ENCODE measurements at places on chromosomes 3 and 15. TPM values are rescaled to one million over a fixed set of nuclear protein-coding genes. Genes with fewer than 3 reads are reported as not detected.

Gene CHRNA3
- total RNA-seq, result not detected

Gene AADACL2
- total RNA-seq, result not detected

Gene FAM81A
- total RNA-seq, result 10.4 TPM

Gene PAK2
- total RNA-seq, result 67.1 TPM

- no peak for DNase-seq
- no peak overlapping the region for H3K27ac ChIP-seq
- no peaks in the 10 kb centered on the region for H3K27me3 ChIP-seq
- H3K4me1 ChIP-seq, result no peaks in the 10 kb centered on the region
- no peak overlapping the region for H3K4me3 ChIP-seq
Measured at GRCh38 chr3:155211266-155211665, 82.2 kb downstream of the STRIT1 start.

- no peak overlapping the region for H3K4me3 ChIP-seq
- no peaks in the 10 kb centered on the region for H3K36me3 ChIP-seq
- H3K27me3 ChIP-seq, result no peaks in the 10 kb centered on the region
Measured at GRCh38 chr15:31051496-31052080, 49.9 kb downstream of the TRPM1 start.

DNA sequence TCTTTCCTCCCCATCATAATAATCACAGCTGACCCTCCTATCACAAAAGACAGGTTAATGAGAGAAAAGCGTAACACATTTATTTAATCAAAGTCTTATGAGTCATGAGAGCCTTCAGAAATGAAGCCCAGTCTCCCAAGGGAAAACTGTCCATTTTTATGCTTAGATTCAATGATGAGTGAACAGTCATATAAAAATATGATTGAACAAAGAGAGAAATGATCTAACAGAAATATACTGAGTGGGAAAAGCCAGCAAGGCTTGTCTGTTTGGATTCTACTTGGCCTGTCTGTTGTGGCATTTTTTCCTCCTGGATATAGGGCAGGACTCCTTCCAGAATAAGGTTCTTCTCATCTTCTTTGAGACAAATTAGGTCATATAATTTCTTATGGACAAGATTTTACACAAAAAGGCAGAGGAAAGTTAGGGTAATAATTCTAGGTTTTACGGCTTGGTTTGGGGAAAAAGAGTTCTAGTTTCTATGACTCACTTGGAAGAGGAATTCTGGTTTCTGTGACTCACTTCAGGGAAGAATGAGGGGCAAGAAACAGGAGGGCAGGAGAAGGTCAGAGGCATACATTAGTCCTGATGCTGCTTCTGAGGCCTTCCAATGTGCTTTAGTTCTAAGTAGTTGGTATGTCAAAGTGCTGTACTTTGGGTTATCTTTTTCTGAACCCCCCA lies 534.2 kb downstream of the ZIC1 start:
- no peak overlapping the region for H3K27ac ChIP-seq
- H3K4me1 ChIP-seq, result no peaks in the 10 kb centered on the region
- no peaks in the 10 kb centered on the region for H3K27me3 ChIP-seq
- DNase-seq, result no peak
- H3K4me3 ChIP-seq, result no peak overlapping the region

DNA sequence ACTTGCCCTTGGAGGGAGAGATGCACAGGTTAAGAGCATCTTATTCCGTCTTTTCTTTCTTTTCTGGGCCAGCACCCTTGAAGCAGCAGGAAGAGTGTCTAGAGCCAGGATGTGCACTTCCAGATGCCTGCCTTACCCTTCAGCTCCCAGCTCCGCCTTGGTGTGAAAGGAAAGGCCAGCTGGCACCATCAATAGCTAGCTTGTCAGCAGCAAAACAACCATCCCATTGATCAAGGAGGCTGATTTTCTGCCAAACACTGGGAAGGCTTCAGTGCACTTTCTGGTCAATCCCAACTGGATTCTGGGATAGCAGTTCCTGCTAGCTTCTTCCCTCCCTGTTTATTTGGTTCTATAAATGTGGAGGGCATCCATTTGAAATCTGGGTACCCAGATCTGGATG lies 110.9 kb upstream of the GALNT15 start:
- no peaks in the 10 kb centered on the region for H3K27me3 ChIP-seq
- peaks cover 4% of the 10 kb centered on the region for H3K4me1 ChIP-seq
- H3K36me3 ChIP-seq, result no peaks in the 10 kb centered on the region
- H3K4me3 ChIP-seq, result no peak overlapping the region
- DNase-seq, result no peak

DNA sequence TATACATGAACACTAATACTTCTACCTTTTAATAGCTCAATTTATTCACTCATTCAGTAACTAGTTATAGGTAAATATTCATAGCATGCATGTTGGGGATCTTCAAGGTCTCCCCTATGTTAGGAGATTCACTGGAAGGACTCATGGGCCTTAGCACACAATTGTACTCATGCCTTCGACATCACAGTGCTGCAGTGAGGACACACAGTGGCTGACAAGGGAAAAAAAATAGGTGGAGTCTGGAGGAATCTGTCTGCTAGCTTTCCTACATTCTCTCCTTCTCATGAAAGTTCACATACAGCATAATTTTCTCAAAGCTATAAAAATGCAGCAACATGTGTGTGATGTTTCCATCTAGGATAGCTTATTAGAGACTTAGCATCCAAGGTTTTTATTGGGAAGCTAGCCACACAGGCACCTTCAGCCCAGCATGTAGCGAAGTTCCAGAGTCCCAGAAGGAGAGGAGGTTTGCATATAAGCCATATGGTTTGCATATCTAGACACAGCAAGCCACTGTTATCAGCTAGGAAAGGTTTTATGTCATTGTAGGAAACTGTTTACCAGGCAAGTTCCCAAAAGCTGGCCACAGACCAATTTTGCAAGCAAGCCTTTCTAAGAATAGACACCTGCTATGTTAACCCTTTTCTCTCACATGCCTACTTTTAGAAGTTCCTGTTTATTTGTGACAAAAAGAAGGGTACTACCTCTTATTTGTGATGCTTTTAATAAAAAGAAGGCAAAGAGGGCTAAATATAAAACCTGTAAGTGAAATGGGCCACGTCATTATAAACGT lies 46.4 kb downstream of the MORC1 start:
- H3K36me3 ChIP-seq, result no peaks in the 10 kb centered on the region
- no peaks in the 10 kb centered on the region for H3K27me3 ChIP-seq
- no peak overlapping the region for H3K27ac ChIP-seq
- no peak overlapping the region for H3K4me3 ChIP-seq
- no peaks in the 10 kb centered on the region for H3K4me1 ChIP-seq
- DNase-seq, result peak; percentile 9

DNA sequence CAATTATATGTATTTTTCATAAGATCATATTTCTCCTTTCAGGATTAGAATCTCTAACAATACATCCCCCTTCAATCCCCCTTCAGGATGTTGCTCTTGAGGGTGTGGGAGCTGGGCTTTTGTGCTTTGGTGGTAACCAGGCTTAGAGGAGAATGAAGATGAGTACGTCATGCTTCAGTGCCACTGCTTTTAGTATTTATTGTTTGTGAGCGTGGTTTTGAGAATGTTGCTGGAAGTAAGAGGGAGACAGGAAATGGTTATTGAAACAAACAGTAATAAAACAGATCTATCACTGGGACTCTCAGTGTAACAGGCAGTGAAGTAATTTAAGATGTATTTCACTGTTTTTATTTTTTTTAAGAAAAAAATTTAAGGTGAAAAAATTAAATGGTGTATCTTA lies 35.3 kb downstream of the GBE1 start:
- no peaks in the 10 kb centered on the region for H3K4me1 ChIP-seq
- no peaks in the 10 kb centered on the region for H3K27me3 ChIP-seq
- no peaks in the 10 kb centered on the region for H3K36me3 ChIP-seq
- DNase-seq, result no peak
- H3K27ac ChIP-seq, result no peak overlapping the region

DNA sequence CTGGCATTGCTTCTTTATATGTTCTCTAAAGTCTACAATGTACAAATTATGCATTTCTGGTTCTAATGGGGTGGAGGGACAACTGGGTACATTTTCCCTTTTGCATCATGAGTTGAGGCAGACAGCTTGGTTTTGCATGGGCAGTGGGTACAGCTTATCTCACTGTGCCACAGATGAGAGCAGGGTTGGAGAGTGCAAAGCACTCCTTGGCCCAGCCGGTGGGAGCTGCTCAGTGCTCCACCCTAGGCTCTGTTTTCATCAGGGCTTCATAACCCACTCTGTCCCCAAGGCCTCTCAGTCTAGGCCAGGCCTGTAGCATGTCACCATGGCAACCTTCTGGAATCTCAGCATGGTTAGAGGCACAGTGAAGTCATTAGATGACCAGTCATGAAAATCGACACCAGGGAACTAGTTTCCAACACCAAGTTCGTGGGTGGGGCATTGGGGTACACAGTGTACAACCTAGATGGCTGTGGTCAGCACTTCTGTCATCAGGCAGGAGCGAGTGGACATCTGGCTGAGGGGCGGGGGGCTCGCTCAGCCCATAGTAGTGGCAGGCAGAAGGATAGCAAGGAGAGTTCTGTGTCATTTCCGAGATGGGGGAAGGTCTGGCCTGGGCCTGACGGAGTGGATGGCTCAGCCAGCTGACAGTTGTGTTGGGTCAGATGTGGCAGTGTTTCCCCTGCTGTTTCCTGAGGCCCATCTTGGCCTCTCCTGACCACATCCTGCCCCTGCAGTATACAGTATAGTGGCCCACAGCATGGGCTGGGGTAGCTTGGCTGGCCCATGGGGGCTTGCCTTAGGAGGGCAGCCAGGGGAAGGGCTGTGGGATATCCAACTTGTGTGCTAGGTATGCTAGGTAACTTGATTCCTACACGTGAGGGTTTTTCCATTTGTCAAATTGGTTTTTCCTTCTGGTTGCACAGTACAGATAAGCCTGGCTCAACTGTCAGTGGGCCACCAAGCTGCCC lies 75.7 kb upstream of the PRR23C start:
- H3K27me3 ChIP-seq, result no peaks in the 10 kb centered on the region
- H3K36me3 ChIP-seq, result no peaks in the 10 kb centered on the region
- no peak overlapping the region for H3K27ac ChIP-seq
- no peak overlapping the region for H3K4me3 ChIP-seq

DNA sequence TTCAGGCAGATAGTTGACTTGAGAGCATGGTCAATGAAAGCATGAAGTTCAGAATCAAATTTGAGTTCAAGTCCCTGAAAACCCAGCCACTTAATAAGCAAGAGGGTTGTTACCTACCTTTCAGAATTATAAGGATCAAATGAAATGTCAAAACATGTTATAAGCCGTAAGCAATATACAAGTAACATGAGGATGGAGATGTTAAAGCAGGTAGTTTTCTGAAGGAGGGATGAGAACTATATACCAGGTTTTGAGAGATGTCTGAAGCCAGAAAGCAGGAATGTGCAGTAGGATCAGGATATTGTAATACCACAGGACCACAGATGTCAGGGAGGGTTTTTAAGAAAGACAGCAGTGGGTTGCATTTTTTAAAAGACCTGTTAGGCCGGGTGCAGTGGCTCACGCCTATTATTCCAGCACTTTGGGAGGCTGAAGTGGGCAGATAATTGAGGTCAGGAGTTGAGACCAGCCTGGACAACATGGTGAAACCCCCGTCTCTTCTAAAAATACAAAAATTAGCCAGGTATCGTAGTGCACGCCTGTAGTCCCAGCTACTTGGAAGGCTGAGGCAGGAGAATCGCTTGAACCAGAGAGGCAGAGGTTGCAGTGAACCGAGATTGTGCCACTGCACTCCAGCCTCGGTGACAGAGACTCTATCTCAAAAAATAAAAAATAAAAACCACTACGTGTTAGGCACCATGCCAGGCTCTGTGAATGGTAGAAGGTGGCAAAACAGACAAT lies 6.9 kb upstream of the EIF3J start:
- H3K36me3 ChIP-seq, result peaks cover 4% of the 10 kb centered on the region
- no peaks in the 10 kb centered on the region for H3K27me3 ChIP-seq
- H3K4me3 ChIP-seq, result no peak overlapping the region
- no peak for DNase-seq

DNA sequence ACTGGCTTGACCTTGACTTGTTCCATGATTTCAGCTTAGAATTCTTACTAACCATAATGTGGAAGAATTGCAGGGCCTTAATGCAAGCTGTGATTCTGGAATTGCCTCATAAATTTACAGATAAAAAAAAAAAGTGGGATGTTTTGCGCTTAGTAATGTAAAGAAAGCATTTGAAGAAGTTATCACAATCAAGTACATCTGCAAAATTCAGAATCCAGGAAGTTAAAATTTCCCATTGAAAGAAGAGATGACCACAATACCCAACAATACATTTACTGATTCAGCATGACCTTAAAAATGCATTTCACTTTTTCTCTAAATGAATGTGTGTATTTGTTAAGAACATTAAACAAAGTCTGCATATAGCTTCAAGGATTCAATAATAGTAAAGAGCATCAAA lies 65.1 kb upstream of the CCNL1 start:
- H3K4me3 ChIP-seq, result no peak overlapping the region
- DNase-seq, result no peak
- H3K4me1 ChIP-seq, result no peaks in the 10 kb centered on the region
- H3K36me3 ChIP-seq, result no peaks in the 10 kb centered on the region

GRCh38 chr3:55174747-55175146 lies 246.9 kb upstream of the LRTM1 start:
- no peak overlapping the region for H3K4me3 ChIP-seq
- DNase-seq, result no peak
- H3K36me3 ChIP-seq, result no peaks in the 10 kb centered on the region
- no peak overlapping the region for H3K27ac ChIP-seq

GRCh38 chr3:25037049-25037547 lies 391.0 kb upstream of the RARB start:
- peak overlapping the region; percentile 23 for H3K27ac ChIP-seq
- no peak overlapping the region for H3K4me3 ChIP-seq
- no peaks in the 10 kb centered on the region for H3K4me1 ChIP-seq
- DNase-seq, result no peak

- no peak overlapping the region for H3K4me3 ChIP-seq
- DNase-seq, result no peak
- no peaks in the 10 kb centered on the region for H3K27me3 ChIP-seq
- H3K27ac ChIP-seq, result no peak overlapping the region
- H3K4me1 ChIP-seq, result no peaks in the 10 kb centered on the region
Measured at GRCh38 chr3:46354984-46355383, 1.1 kb downstream of the CCR2 start.

Data from kidney (tissue), 22 donors.